ENCODE measurements at places on chromosomes 2 and 18.
A peak's percentile ranks its signal among the peaks of the same experiment; 100 is the strongest.

DNA sequence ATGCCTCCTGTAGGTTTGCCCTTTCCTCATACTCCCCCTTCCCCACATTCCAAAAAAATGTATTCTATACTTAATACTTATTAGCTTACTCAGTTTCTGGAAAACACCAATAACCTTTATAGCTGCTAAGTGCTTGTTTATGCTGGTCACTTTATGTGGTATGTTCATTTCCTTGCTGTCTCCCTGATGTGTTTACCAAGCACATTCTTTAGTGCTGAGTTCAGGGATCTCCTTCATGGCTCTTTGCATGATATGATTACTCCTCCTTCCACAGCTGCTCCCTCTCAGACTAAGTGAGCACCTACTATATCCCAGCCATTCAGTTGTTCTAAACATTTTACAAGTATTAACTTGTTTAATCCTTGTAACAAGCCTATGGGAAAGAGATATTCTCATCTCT, 698.3 kb upstream of the FANCL start:
- DNase-seq, result no peak
- H3K36me3 ChIP-seq, result no peaks in the 10 kb centered on the region

DNA sequence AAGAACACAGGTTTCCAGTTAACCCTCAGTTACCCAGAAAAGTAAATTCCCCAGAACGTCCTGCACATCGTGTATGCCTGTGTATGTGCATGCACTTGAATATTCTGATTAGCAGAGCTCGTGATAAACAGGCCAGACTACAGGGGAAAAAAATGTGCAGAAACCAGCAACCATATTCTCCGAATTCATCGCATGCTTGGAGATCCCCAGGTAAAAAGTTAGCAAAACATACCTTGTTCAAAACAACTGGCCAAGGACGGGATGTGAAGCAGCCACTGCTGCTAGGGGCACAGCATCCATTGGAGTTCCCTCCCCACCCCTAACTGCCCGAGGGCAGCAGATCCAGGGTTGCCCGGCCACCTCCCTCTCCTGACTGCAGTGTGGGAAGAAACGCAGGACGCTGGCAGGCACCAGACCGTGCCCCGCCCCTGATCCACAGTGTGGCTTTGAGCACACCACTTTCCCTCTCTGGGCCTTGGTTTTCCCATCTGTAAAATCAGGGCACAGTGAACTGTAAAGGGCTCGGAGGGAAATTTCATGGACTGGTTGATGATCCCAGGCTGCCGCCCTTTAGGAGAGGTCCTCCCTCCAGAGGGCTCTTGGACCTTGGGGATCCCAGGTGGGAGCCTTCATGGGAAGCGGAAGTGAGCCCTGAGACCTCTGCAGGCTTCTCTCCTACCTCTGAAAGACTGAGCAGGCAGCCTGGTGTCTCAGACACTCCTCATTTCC, 11.9 kb upstream of the ARID5A start:
- H3K27ac ChIP-seq, result no peak overlapping the region
- H3K4me1 ChIP-seq, result peaks cover 41% of the 10 kb centered on the region
- H3K4me3 ChIP-seq, result no peak overlapping the region
- no peak for DNase-seq
- H3K36me3 ChIP-seq, result no peaks in the 10 kb centered on the region
- no peaks in the 10 kb centered on the region for H3K27me3 ChIP-seq

DNA sequence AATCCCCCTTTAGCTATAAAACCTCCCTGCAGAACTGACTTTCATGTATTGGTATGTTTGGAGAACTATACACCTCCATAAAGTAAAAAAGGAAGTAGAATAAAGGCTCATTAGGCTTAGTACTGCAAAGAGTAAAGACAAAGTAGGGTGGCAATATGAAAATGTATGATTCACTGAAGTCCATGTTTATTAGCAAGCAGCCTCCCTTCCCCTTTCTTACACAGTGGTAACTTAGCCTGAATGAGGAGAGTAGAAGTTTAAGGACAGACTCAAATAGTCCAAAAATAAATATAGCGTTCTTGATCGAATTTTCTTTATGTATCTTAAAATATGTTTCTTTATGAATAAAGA, 1.5 kb downstream of the ZNF804A start:
- H3K4me3 ChIP-seq, result no peak overlapping the region
- no peaks in the 10 kb centered on the region for H3K4me1 ChIP-seq
- H3K27me3 ChIP-seq, result peaks cover 8% of the 10 kb centered on the region

DNA sequence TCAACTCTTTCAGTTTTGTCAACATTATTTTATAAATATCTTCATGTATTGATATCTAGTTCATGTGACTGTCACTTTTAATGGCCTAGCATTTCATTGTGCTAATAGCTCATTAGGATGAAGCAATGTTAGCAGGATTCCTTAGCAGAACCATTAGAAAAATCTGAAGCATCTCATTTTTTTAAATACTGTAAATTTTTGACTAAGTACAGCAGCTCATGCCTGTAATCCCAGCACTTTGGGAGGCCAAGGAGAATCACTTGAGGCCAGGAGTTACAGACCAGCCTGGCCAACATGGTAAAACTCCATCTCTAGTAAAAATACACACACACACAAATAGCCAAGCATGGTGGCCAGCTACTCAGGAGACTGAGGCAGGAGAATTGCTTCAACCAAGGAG, 15.6 kb upstream of the ANTXR1 start:
- no peak overlapping the region for H3K4me3 ChIP-seq
- no peaks in the 10 kb centered on the region for H3K36me3 ChIP-seq
- H3K4me1 ChIP-seq, result no peaks in the 10 kb centered on the region
- H3K27ac ChIP-seq, result no peak overlapping the region
- DNase-seq, result no peak

GRCh38 chr18:77106331-77106730, 26.3 kb downstream of the MBP start:
- peak overlapping the region; percentile 76 for H3K27ac ChIP-seq
- peaks cover 16% of the 10 kb centered on the region for H3K36me3 ChIP-seq
- peaks cover 82% of the 10 kb centered on the region for H3K4me1 ChIP-seq
- H3K27me3 ChIP-seq, result no peaks in the 10 kb centered on the region
- DNase-seq, result peak; percentile 79
